ENCODE measurements at places on chromosomes 2 and 18. TPM values are rescaled to one million over a fixed set of nuclear protein-coding genes. Genes with fewer than 3 reads are reported as not detected.

RAB31 gene
- total RNA-seq: 137 TPM

FAM237A gene
- total RNA-seq: not detected

ARHGEF33 gene
- total RNA-seq: 1.3 TPM

DES gene
- 59.4 TPM for total RNA-seq

GAL3ST2 gene
- total RNA-seq: not detected

TRIM43 gene
- not detected for total RNA-seq

GPR35 gene
- 3.4 TPM for total RNA-seq

DNA sequence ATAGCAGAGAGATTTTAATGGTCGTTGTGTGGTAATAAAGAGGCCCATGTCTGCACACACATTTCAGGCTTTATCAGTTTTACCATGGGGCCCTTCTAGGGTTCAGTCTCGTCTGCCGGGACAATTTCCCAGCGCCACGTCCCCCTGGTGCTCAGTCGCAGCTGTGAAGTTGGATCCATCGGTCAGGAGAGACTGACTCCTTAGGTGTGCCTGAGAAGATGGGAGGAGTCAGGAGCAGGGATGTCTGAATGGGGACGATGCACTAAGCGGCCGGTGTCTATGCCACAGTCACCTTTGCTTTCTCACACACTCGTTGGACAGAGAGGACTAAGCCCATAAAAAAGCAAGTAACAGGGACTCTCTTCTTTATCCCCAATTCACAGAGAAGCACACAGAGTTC, 71.4 kb downstream of the TWIST2 start:
- peak; percentile 17 for DNase-seq
- no peaks in the 10 kb centered on the region for H3K27me3 ChIP-seq
- H3K4me1 ChIP-seq: no peaks in the 10 kb centered on the region
- no peak overlapping the region for H3K27ac ChIP-seq
- no peak overlapping the region for H3K4me3 ChIP-seq

- H3K4me1 ChIP-seq: no peaks in the 10 kb centered on the region
- H3K4me3 ChIP-seq: no peak overlapping the region
- no peaks in the 10 kb centered on the region for H3K27me3 ChIP-seq
- no peak overlapping the region for H3K27ac ChIP-seq
Measured at GRCh38 chr2:231068525-231069222, 12.0 kb downstream of the PSMD1 start.

DNA sequence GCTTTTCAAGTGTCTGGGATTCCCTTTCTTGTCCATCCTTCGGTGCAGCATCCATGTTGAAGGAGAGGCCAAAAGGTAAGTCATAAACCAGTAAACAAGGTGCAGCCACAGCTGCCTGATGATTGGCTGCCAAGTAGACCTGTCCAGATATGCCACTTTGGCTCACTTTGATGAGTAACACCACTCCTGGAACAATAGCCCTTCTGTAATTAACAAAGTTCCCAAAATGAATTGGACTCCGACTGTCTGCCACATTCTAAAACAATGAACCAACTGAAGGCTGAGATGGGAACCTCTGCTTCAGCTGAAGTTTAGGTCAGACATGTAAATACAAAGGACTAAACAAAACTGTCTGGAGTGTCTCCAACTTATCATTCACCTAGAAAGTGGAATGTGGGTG, 82.2 kb upstream of the LGALSL start:
- H3K27ac ChIP-seq: no peak overlapping the region
- H3K4me3 ChIP-seq: no peak overlapping the region
- H3K27me3 ChIP-seq: no peaks in the 10 kb centered on the region
- no peaks in the 10 kb centered on the region for H3K36me3 ChIP-seq
- no peak for DNase-seq

DNA sequence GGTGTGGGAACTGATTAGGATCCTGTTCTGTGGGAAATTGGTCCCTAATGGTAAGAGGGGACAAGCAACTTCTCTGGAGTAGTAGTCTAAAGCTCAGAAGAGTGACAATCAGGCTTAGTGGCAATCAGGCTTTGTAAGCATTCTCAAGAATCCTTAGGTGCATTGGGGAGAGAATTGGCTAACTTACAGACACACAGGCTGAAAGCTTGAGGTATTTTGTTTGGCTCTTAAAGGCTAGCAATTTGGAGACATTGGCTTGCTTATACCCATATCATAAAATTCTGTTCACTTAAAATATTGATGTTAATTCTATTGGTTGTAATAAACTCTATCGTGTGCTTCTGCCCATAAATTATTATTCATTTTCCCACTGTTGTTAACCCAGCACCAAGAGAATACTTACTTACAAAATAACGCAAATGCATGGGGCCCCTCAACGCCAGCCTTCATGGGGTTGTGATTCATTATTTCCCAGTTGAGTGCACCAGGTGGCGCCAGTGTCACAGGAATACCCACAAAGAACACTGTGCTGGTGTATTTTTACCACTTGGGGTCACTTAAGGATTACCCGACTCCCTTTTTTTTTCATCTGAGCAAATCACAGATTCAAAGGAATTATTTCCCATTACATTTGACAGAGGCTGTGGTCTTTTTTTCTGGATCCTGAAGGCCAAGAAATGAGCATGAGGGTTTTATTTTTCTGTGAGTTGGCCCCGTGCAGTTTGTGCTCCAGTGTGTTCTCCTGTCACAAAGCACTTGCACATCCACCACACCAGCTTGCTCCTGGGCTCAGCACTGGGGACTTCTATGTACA, 45.5 kb downstream of the DDX1 start:
- H3K27me3 ChIP-seq: no peaks in the 10 kb centered on the region
- H3K36me3 ChIP-seq: peaks cover 28% of the 10 kb centered on the region
- H3K4me1 ChIP-seq: peaks cover 30% of the 10 kb centered on the region
- no peak for DNase-seq
- no peak overlapping the region for H3K4me3 ChIP-seq
- no peak overlapping the region for H3K27ac ChIP-seq

GRCh38 chr2:120383631-120384340, 37.9 kb downstream of the INHBB start:
- DNase-seq: no peak
- no peaks in the 10 kb centered on the region for H3K4me1 ChIP-seq
- H3K4me3 ChIP-seq: no peak overlapping the region
- H3K36me3 ChIP-seq: no peaks in the 10 kb centered on the region
- no peaks in the 10 kb centered on the region for H3K27me3 ChIP-seq
- no peak overlapping the region for H3K27ac ChIP-seq

- H3K27me3 ChIP-seq: no peaks in the 10 kb centered on the region
- H3K27ac ChIP-seq: no peak overlapping the region
Measured at GRCh38 chr2:20061476-20061875, 10.0 kb upstream of the LAPTM4A start.

GRCh38 chr2:48398285-48399002, 131.5 kb upstream of the STON1 start:
- H3K4me1 ChIP-seq: no peaks in the 10 kb centered on the region
- no peak for DNase-seq
- H3K27me3 ChIP-seq: no peaks in the 10 kb centered on the region
- H3K36me3 ChIP-seq: no peaks in the 10 kb centered on the region
- H3K27ac ChIP-seq: no peak overlapping the region

DNA sequence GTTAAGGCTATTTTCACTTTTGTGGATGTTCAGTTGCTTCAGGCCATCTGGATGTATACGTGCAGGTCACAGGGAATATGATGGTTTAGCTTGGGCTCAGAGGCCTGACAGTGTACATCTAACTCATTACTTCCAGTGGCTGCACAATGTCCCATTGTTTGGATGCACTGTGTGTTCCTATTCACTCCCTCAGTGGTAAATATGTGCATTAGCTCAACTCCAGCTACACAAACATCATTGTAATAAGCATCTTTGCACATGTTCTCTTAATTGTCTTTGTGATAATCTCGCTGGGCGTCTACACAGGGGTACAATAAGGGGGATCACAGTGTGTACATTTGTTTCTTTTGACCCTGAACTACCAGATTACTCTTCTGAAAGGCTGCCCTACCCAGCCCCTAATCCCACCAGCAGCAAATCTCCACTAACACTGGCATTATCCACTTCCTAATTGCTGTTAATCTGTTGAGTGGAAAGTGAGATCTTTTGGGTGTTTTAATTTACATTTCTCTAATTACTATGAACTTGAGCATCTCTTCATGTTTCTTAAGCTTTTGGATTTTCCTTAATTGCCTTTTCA, 56.1 kb upstream of the POLE4 start:
- no peaks in the 10 kb centered on the region for H3K27me3 ChIP-seq
- H3K36me3 ChIP-seq: no peaks in the 10 kb centered on the region
- no peak for DNase-seq
- no peak overlapping the region for H3K4me3 ChIP-seq
- H3K27ac ChIP-seq: no peak overlapping the region

- no peaks in the 10 kb centered on the region for H3K27me3 ChIP-seq
- no peak overlapping the region for H3K27ac ChIP-seq
- no peaks in the 10 kb centered on the region for H3K36me3 ChIP-seq
- H3K4me3 ChIP-seq: no peak overlapping the region
- H3K4me1 ChIP-seq: no peaks in the 10 kb centered on the region
Measured at GRCh38 chr2:188473306-188473705, 181.6 kb downstream of the GULP1 start.

DNA sequence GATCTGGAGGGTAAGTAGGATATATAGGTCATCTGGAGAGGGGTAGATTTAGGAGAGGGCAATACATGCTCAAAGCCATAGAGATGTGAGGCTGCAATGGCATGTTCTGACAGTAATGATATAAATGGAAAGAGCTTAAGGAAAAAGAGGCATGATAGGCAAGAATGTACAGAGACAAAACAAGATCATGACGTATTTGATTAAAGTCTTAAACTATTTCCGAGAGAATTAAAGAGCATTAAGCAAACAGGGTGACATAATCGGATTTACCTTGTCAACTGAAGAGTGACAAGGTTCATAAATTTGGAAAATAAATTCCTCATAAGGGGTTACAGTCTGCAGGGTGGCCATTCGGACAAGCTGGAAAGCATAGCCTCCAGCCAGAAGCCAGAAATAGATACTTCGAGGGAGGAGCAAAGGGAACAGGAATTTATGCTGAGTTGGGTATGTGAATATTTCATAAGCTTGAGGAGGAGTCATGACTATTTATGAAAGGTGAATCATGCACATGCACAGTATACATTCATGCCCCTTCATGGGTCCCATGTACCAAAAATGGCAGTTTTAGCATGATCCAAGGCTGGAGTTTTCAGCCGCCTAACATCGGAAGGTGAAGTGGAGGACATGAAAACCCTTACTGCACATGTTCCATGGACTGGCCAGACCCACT, 396.2 kb upstream of the VWC2L start:
- H3K27ac ChIP-seq: no peak overlapping the region
- DNase-seq: no peak
- no peaks in the 10 kb centered on the region for H3K36me3 ChIP-seq
- H3K4me3 ChIP-seq: no peak overlapping the region

DNA sequence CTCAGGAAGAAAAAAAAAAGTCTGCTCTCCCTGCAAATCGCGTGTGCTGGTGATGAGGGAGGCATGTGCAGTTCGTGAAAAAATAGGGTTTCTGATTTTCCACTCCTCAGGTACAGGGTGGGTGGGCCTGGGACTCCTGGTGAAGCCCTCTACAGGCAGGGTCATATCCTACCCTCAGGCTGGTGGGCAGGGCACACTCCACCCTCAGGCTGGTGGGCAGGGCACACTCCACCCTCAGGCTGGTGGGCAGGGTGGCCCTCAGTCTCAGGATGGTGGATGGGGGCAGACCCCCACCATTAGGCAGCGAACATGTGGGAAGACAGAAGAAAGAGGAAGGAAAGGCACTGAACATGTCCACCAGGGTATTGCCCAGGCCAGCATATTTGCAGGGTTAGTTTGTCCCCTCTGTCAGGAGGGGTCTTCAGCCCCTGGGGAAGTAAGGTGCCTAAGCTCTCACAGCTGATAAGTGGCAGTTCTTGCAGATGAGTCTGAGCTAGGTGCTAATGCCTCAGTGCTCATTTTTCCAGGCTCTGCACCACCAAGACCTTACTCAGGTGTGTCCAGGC, 95.2 kb upstream of the RAB6C start:
- no peak overlapping the region for H3K4me3 ChIP-seq
- no peak overlapping the region for H3K27ac ChIP-seq
- no peaks in the 10 kb centered on the region for H3K4me1 ChIP-seq
- no peaks in the 10 kb centered on the region for H3K27me3 ChIP-seq
- peak; percentile 37 for DNase-seq

Measured in upper lobe of right lung (tissue), 1 donor.